Mesothelial cell of epicardium (in vitro differentiated cells): ENCODE measurements at places on chromosomes 6 and 20.
A peak's percentile ranks its signal among the peaks of the same experiment; 100 is the strongest.

DNA sequence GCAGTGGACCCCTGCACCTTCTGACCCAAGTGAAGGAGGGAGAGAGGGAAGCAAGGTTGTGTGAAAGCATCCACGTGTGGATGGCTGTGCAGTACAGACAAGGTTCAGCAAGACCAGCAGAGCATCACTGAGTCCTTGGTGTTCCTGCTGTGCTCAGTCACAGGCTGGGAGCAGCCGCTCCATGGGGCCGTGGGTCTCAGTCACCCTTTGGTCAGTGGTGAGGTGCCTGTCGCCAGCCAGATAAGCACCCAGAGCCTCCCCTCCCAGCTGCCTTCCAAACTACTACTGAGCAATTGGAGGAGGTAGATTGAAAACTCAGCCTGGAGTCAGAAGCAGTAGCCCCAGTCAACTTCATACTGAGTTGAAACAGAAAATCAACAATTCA lies 218.9 kb downstream of the SLC24A3 start:
- no peak for DNase-seq

DNA sequence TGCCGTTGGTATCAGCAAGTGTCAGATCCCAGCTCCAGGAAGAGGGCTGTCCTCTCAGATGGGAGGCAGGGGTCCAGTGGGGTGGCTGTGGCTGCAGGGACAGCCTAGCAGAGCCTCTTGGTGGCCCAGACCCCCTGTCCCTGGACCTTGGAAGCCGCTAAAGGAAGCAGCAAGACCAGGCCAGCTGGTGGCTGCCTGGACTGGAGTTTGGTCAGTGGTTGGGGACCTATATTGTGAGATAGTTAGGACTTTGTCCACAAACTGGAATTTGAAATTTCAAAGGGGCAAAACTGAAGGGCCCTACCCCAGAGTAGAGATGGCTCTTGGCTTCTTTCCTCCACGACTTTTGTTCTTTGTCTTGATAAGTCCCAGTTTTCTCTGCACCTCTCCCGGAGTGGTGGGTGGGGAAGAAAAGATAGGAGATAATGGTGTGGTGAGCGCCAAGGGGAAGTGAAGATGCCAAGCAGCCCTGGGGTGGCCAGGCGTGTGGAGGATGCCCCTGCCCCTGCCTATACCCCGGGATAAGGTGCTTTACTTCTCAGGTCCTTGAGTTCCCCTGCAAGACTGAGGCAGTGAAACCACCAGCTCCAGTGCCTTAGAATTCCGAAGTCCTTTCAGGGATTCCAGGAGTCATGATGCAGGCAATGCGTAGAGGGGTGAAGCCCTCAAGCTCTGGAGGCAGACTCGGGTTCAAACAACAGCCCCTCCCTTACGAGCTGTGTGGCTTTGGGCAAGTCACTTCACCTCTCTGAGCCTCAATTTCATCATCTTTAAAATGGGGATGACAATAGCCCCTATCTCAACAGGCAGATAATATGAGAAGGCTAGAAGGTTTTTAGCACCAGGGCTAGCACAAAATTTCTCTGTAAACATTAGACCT lies 40.2 kb downstream of the HNF4A start:
- DNase-seq: no peak

DNA sequence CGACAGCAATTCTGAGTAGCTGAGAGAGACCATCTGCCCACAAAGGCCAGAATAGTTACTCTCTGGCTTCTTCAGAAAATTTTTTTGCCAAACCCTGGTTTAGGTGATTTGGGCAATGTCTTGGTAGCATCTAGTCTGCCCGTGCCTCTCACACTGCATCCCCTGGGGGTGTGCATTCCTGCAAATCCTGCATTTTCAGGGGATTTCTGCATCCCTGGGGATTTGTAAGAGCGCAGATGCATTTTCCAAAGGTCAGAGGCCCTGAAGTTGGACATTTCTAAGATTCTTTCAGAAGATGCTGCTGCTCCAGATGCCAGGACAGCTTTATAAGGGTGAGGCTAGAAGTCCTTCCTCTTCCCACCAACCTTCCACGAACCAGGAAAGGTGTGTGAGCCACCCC lies 4.0 kb downstream of the CST9 start:
- no peak for DNase-seq

DNA sequence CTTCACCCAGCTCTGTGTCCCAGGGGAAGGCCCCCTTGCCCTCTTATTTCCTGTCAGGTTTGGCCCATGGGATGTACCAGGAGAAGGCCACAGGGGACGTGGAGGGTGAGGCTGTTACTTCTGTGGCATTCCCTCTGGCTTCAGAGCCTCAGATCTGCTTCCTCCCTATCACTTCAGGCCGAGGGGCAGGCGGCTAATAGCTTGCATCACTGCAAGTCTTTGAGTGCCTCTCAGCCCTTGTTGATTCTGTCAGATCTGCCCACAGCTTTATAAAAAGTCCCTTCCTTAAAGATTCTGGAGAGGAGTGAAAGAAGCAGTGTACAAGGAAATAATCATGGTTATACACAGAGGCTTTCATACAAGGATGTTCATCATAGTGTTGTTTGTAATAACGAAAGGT lies 86.9 kb downstream of the LRFN2 start:
- no peak for DNase-seq

GRCh38 chr6:52286798-52287432 lies 2.4 kb upstream of the MCM3 start:
- peak; percentile 37 for DNase-seq

- DNase-seq: no peak
Measured at GRCh38 chr6:109653264-109653663, 37.7 kb downstream of the AK9 start.

- DNase-seq: no peak
Measured at GRCh38 chr20:53174454-53174853, 202.3 kb downstream of the TSHZ2 start.

- no peak for DNase-seq
Measured at GRCh38 chr6:54990001-54990400, 143.4 kb downstream of the FAM83B start.
